Neural crest cell (in vitro differentiated cells): ENCODE measurements at places on chromosomes 6 and 20.

DNA sequence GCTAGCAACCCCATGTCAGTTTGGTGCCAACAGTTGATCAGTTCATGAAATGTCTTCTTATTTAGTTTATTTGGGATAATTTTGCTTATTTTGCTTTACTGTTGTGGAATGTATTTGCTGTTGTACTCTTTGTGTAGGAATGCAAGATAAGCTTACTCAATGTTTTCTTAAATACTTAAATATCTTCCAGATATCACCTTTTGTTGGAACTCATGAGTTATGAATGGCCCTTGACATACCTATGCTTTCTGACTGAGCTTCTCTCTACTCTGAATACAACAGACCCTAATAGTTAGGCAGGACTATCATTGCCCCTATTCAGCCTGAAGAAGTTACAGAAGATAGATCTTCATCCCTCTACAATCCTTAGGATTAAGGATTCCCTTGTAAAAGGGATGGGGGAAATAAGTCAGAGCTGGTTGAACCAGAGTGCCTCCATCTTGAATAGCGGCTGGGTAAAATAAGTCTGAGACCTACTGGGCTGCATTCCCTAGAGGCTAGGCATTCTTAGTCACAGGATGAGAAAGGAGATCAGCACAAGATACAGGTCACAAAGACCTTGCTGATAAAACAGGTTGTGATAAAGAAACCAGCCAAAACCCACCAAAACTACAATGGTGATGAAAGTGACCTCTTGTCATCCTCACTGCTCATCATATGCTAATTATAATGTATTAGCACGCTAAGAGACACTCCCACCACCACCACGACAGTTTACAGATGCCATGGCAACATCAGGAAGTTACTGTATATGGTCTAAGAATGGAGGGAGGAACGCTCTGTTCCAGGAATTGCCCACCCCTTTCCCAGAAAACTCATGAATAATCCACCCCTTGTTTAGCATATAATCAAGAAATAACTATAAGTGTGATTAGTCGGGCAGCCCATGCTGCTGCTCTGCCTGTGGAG, 196.9 kb downstream of the AKAP7 start:
- no peak for DNase-seq
- no peak overlapping the region for H3K4me3 ChIP-seq
- H3K36me3 ChIP-seq, result no peaks in the 10 kb centered on the region
- H3K27ac ChIP-seq, result no peak overlapping the region

DNA sequence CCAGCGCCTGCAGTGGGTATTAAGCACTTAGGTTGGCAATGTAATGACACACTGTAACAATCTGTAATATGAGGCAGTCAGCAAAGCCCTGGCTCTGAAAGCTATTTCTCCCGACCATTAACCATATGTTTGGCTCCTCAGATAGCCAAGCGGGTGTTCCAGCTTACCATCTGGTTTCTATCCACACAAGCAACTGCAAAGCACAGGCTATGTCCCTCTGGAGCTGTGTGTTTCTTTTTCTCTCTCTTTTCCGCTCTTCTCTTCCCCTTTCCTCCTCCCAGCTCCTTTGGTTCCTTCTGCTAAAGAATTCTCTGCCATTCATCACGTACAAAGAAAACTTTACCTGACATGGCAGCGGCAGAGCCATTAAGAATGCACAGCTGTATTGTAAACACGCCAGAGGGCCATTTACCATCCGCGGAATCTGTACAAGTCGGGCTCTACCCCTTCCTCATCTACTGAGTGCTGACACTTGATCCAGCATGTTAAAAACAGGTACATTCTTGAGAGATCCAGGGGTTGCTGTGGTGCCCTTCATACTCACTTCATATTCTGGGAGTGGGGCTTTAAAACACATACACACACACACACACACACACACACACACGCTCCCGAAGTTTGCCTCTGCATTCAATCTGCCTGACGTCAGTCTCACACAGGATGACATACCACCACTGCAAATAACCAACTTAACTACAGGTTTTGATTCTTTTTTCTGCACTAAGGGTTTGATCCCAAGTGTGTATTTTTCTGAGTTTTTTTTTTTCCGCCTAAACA, 77.2 kb downstream of the BACH2 start:
- H3K36me3 ChIP-seq, result peaks cover 10% of the 10 kb centered on the region
- peak; percentile 39 for DNase-seq
- H3K27me3 ChIP-seq, result no peaks in the 10 kb centered on the region
- H3K4me1 ChIP-seq, result peaks cover 16% of the 10 kb centered on the region
- H3K27ac ChIP-seq, result no peak overlapping the region

- no peaks in the 10 kb centered on the region for H3K36me3 ChIP-seq
- no peak overlapping the region for H3K4me3 ChIP-seq
- no peak overlapping the region for H3K27ac ChIP-seq
- no peak for DNase-seq
- H3K4me1 ChIP-seq, result no peaks in the 10 kb centered on the region
Measured at GRCh38 chr6:137849181-137849980, 17.7 kb upstream of the TNFAIP3 start.

- H3K27me3 ChIP-seq, result no peaks in the 10 kb centered on the region
- H3K4me3 ChIP-seq, result no peak overlapping the region
- H3K4me1 ChIP-seq, result peaks cover 21% of the 10 kb centered on the region
- DNase-seq, result no peak
Measured at GRCh38 chr20:57902473-57902872, 192.7 kb upstream of the PMEPA1 start.

DNA sequence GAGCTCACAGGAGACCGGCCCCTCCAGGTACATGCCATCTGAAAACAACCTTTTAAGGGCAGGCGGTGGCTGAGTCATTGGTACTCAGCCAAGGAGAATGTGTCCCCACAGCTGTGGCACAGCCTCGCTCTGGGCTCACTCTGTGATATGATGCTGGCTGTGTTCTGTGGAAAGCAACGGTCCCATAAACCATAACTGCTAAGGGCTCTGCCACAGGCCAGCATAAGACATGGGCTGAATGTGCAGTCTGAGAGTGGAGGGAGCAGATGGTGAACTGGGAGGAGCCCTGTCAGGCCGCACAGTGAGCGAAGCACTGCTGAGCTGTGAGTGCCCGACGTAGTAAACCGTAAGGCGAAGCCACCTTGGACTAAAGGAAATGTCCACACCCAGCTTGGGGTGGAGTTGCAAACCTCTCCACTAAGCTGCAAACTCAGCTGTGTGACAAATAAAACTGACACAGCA, 375.8 kb downstream of the THBS2 start:
- H3K4me1 ChIP-seq, result peaks cover 6% of the 10 kb centered on the region
- no peak overlapping the region for H3K4me3 ChIP-seq
- H3K27me3 ChIP-seq, result no peaks in the 10 kb centered on the region

GRCh38 chr20:7087803-7088202, 320.3 kb downstream of the BMP2 start:
- H3K27me3 ChIP-seq, result peaks cover 13% of the 10 kb centered on the region
- H3K27ac ChIP-seq, result no peak overlapping the region
- no peaks in the 10 kb centered on the region for H3K36me3 ChIP-seq
- no peak for DNase-seq
